IMR-90 (cell line): ENCODE measurements at places on chromosomes 4 and X. TPM values are rescaled to one million over a fixed set of nuclear protein-coding genes. Genes with fewer than 3 reads are reported as not detected.

Gene WNK3
- total RNA-seq, result 1.4 TPM in 2 replicates

Gene ARMCX6
- total RNA-seq, result 26.7 and 29.0 TPM in 2 replicates

Gene PPP4R3C
- total RNA-seq, result not detected in 2 replicates

Gene ZNF630
- total RNA-seq, result 0.28 and 0.54 TPM in 2 replicates

Gene LDB2
- 92.8 and 116 TPM in 2 replicates for total RNA-seq

Gene TEX13C
- not detected in 2 replicates for total RNA-seq

Gene TMEM47
- 105 and 134 TPM in 2 replicates for total RNA-seq

Gene CXCL8
- total RNA-seq, result 2.7 and 3.3 TPM in 2 replicates

Gene ITGB1BP2
- total RNA-seq, result 1.7 and 3.0 TPM in 2 replicates

Gene TMSB15C
- total RNA-seq, result 2.0 and 5.8 TPM in 2 replicates

Gene DMRTC1
- total RNA-seq, result not detected in 2 replicates

Gene CCDC160
- total RNA-seq, result 0.28 TPM in 1 of 2 replicates, not detected in the other
